ENCODE measurements at places on chromosomes 4 and X. TPM values are rescaled to one million over a fixed set of nuclear protein-coding genes. Genes with fewer than 3 reads are reported as not detected.

Gene HEPH
- 0.28 TPM for total RNA-seq

Gene NLRP2B
- total RNA-seq = not detected

Gene FGF2
- total RNA-seq = 1.3 TPM

Gene NHSL2
- 0.07 TPM for total RNA-seq

Gene CAMK2D
- total RNA-seq = 28.7 TPM

Gene OTUD4
- total RNA-seq = 20.5 TPM

Gene DCHS2
- total RNA-seq = 0.07 TPM

Gene XPNPEP2
- total RNA-seq = not detected

Gene COL25A1
- total RNA-seq = not detected

Gene RENBP
- 0.09 TPM for total RNA-seq

Gene UGT2B15
- total RNA-seq = 1.2 TPM

Gene WDR45
- 34.7 TPM for total RNA-seq

Gene MAGEA2
- not detected for total RNA-seq

Gene TMEM31
- total RNA-seq = not detected

Gene SPANXN4
- total RNA-seq = not detected

Gene KLF8
- total RNA-seq = 6.8 TPM

Gene PDCL2
- not detected for total RNA-seq

Gene MMRN1
- total RNA-seq = not detected

Gene HAUS3
- total RNA-seq = 9.8 TPM

Gene TLR7
- not detected for total RNA-seq

Gene STPG2
- total RNA-seq = not detected

Gene C4orf54
- not detected for total RNA-seq

Gene CDS1
- 20.7 TPM for total RNA-seq

Gene ADGRL3
- total RNA-seq = 0.19 TPM

Gene KCND1
- total RNA-seq = 0.14 TPM

Gene SLC9B1
- total RNA-seq = not detected

Gene SAGE1
- not detected for total RNA-seq

Gene VCX3B
- not detected for total RNA-seq

Gene NXF3
- total RNA-seq = not detected

Gene PNMA3
- not detected for total RNA-seq

Gene APBB2
- 17.0 TPM for total RNA-seq

Gene SORBS2
- total RNA-seq = 6.3 TPM

Gene MTNR1A
- 0.21 TPM for total RNA-seq

Gene TMEM150C
- total RNA-seq = 0.42 TPM

Gene GSX2
- total RNA-seq = not detected

Gene SERTM2
- not detected for total RNA-seq

Gene DMRTC1B
- total RNA-seq = not detected

Gene BMX
- total RNA-seq = 0.07 TPM

Gene CSAG3
- not detected for total RNA-seq

Gene OTUD6A
- not detected for total RNA-seq

Gene RTL3
- not detected for total RNA-seq

Gene PCDH7
- 13.0 TPM for total RNA-seq

Gene CCKAR
- not detected for total RNA-seq

Gene HOPX
- 115 TPM for total RNA-seq

Gene MAGEB17
- not detected for total RNA-seq

Gene EXOC1L
- not detected for total RNA-seq

Measured in airway epithelial cell (primary cell).